ENCODE measurements at places on chromosomes 3 and 15.

DNA sequence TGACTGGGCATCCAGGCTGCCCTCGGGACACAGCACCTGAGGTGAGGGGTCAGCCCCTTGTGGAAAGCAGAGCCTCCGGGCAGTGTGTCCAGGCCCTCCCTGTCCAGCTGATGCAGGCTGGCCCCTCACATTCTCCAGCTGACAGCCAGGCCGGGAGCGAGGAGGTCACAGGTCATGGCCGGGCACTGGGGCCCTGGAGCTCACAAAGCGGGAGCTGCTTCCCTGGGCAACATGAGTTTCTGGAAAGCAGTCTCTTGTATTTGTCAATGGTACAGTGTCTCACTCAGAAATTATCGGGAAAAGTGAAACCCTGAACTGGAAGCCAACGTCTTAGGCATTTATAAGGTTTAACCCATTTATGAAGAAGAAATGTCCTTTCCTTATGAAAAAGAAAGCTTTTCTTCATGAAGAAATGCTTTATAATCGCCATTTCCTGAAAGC lies 118.5 kb downstream of the OPA1 start:
- no peak for DNase-seq

DNA sequence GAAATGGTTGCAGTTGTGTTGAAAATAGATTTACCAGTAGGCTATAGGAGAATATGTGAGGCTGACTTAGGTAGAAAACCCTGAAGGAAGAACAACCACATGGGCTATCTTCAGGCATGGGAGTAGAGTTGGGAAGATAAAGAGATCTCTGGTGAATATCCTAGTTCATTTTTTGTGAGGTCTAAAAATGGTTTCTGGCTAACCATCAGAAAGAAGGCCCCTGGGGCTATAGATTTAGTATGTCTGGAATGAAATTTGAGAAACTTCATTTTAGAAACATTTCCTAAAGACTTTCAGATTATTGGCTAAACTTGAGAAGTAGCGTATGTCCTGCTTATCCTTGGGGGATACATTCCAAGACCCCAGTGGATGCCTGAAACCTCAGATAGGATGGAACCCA lies 148.2 kb downstream of the NAALADL2 start:
- DNase-seq: no peak

DNA sequence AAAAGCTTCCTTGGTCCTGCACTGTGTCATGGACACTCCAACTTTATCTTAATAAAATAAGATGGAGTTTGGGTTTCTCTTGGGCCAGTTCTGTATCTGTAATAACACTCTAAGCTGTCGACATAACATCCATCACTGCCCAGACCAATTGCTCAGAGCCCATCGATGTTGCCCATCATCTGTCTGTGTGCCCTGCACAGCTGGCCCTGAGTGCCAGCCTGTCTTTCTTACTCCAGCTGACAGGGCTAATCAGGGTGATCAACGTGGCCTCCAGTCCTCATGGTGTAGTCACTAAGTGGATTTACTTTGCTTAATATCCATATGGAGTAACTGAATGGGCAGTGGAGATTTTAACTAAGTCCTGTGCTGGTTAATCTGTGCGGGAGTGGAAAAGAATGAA lies 419.8 kb upstream of the TPM1 start:
- no peak for DNase-seq

- DNase-seq: no peak
Measured at GRCh38 chr15:63497642-63498467, 6.5 kb upstream of the USP3 start.

DNA sequence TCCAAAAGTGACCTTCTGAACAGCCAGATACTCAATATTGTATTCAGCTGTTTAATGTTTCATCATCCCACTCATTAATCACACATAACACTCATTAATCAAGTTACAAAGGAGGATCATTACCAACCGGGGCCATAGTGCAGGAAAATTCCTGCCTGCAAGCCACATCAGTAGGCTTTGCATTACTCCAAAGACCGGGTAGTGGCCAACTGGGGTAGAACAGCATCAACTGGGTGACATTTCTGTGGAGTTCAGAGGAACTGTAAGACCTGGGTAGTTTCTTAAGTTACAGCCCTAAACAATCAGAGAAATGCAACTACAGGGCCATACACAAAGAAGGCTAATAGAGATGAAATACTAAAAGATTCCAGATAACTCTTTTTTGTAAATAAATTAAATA lies 253.1 kb downstream of the WDR72 start:
- no peak for DNase-seq

GRCh38 chr3:170528726-170529125 lies 57.1 kb downstream of the SLC7A14 start:
- DNase-seq: no peak

- peak; percentile 70 for DNase-seq
Measured at GRCh38 chr15:97319291-97319690, 641.2 kb upstream of the ARRDC4 start.

DNA sequence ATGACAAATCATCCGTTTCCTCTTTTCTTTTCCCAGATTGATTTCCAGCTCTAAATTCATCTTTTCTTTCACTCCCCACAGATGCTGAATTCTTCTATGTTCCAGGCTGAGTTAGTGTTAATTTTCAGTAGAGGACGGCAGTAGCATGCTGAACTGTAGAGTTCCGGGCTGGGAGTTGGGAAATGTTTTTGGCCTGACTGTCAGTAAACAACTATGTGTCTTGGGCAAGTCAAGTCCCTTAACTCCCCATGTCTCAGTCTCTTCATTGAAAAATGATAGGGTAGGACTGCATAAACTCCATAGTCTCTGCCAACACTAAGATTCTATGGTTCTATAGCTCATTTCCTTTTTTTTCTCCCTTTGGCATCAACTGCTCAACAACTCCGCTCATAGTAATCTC lies 333.9 kb downstream of the TIGIT start:
- DNase-seq: no peak

- DNase-seq: no peak
Measured at GRCh38 chr15:31609906-31610305, 283.3 kb downstream of the KLF13 start.

GRCh38 chr3:72015463-72015862 lies 230.5 kb upstream of the PROK2 start:
- no peak for DNase-seq

DNA sequence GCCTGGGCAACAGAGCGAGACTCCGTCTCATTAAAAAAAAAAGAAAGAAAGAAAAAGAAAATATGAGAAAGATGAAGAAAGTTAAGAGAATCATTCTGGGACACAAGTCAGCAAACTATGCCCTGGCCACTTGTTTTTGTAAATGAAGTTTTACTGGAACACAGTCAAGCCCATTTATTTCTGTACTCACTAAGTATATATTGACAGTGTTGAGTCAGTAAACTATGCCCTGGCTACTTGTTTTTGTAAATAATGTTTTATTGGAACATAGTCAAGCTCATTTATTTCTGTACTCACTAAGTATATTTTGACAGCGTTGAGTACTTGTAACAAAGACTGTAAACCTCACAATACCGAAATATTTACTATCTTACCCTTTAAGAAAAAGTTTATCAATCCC lies 42.2 kb upstream of the SIN3A start:
- no peak for DNase-seq

DNA sequence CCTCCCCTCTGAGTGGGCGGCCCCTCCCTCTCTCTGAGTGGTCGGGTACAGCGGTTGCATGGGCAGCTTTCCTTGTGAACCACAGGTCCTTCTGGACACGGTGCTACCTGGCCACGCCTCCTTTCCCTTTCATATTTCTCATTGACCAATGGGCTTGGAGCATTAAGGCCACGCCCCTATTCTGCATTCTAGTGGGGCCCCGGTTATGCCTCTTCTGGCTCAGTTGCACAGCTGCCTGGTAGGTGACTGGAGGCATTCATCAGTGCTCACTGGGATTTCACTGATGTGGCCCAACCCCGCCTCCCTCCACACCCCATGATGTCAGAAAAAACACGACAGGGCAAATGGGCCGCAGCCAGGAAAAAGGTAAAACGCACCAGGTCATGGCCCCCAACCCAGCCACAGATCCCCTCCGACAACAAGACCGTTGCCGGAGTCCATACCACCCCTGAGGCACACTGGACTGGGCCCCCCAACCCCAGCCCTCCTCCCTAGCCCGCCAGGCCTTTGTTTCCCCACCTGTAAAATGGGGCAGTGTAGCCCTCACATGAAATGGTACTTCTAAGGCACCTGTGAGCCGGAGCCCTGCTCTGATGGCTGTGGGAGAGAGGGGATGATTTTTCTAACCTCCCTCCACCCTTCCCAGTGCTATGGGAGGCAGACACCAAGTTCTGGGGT lies 26.3 kb downstream of the NGRN start:
- DNase-seq: no peak

- peak; percentile 65 for DNase-seq
Measured at GRCh38 chr15:60520825-60521368, 42.0 kb upstream of the ICE2 start.

- DNase-seq: no peak
Measured at GRCh38 chr3:184514171-184514490, 47.5 kb upstream of the EPHB3 start.

- no peak for DNase-seq
Measured at GRCh38 chr3:168585544-168585943, 489.8 kb upstream of the GOLIM4 start.
